ENCODE measurements at places on chromosomes 3 and 15. TPM values are rescaled to one million over a fixed set of nuclear protein-coding genes. Genes with fewer than 3 reads are reported as not detected.

Gene LIPC
- total RNA-seq, result 0.61 TPM

Gene CYP19A1
- not detected for total RNA-seq

Gene PLA2G4E
- total RNA-seq, result not detected

Gene TMOD2
- 5.6 TPM for total RNA-seq

Gene SCAANT1
- 1.4 TPM for total RNA-seq

Gene CRTAP
- total RNA-seq, result 40.3 TPM

Gene ABHD6
- total RNA-seq, result 0.71 TPM

Gene BRK1
- 33.1 TPM for total RNA-seq

Gene LMAN1L
- total RNA-seq, result 0.56 TPM

Gene SERINC4
- 0.36 TPM for total RNA-seq

Gene MASP1
- not detected for total RNA-seq

Gene RASGRF1
- not detected for total RNA-seq

DNA sequence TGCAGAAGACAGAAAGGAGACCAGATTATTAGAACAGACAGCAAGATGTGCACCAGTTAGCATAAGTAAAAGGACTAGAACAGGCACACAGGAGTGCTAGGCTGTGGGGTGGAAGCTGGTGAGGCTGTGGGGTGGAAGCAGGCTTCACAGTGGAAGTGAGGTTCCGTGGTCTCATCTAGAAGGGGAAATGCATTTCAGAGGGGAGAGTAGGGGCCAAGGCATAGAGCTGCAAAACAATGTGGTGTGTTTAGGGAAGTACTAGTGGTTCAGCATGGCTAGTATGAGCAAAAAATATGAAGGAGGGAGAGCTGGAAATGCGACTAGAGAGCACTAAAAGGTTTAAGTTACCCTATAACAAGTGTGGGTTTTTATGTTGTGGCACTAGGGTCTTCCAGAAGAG, 6.5 kb downstream of the POPDC2 start:
- no peak for DNase-seq

DNA sequence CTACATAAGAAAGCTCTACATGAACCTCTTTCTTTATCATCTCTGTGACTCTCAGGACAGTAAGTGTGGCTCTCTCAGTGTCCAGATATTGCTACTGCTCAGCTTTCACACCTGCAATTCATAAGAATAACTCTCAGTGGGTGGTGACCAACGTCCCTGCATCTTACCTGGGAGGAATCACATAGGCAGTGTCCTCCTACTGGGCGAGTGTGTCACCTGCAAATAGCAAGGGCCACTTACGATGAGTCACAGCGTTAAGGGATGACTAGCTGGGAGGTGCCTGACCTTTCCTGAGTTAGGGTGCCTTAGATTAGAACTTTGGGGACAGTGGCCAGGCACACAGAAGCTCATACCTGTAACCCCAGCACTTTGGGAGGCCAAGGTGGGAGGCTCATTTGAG, 90.8 kb upstream of the C3orf80 start:
- no peak for DNase-seq

- DNase-seq, result no peak
These were observed 43.0 kb upstream of the TLE3 start for GRCh38 chr15:70140543-70141375.

GRCh38 chr3:169147238-169148008, 516.1 kb downstream of the MECOM start:
- DNase-seq, result peak; percentile 8

DNA sequence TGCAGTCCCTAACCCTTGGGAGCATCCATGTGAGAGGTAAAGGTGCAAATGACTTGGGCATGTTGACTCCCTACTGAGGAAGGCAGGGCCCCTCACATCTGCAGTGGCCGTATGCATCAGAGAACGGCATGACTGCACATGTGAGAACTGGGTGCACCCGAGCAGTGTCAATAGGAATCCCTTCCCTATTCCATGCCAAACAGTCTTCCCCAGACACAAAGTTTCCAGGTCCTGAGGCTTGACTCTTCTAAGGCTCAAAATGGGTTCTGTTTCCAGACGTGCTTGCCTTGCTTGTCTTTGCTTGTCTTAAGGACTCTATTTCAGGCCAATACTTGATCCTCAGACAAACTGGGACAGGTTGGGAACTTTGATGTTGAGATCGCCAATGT, 20.5 kb upstream of the ANPEP start:
- no peak for DNase-seq

DNA sequence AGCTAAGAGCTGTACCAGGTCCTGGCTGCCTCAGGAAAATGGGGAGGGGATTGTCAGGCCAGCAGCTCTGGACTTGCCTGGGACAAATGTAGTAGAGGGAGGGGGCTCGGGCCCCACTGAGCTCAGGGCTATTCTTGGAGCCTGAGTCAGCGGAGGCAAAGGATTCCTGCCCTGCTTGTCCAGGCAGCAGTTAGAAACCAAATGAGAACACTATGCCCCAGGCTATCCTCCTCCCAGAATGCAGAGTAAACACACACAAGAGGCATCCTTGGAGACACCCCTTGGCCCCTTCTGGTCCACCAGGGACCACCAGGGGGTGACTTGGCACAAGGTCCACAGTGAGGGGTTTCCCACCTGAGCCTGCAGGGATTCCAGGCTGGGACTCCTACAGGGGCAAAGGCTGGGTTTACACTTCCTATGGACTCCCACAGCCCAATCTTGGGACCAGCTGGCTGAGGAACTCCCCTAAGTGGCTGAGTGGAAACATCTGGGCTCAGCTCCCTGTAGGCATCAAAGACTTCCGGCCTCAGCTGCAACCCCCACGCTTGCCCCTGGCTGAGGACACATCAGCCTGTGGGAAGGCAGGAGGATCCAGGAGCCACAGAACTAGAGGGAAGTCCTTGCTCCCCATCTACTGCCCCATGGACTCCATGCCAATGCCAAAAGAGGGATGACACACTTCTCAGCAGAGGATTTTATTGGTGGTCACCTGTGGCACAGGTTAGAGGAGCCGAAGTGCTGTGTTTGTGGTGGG, 3.4 kb upstream of the COL7A1 start:
- DNase-seq, result no peak

DNA sequence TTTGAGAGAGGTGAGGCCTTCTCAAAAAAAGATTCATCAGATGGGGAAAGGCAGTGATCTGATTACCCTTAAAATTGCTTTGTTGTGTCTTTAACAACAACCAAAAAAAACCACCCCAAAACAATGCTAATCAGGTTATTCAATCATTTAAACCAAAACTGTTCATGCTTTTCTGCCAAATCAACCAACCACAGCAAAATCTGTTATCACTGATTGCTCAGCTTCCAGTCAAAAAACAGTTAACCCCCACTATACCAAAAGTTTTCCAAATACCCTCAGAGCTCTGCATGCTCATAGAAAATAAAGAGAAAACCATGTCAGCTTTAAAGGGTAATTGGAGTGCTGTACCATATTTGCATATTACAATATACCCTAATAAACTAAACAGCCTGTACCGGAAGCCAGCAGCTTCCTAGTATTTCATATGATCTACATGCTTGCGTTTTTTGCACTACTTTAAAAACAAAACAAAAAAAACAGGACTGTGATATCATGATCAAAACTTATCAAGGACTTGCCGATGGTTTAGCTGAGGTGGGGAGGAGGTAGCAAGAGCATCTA, 22.8 kb downstream of the SATB1 start:
- no peak for DNase-seq

- DNase-seq, result no peak
These were observed 65.6 kb downstream of the ZNF609 start for GRCh38 chr15:64525828-64526530.

- DNase-seq, result no peak
These were observed 16.4 kb downstream of the CCR1 start for GRCh38 chr3:46191730-46192129.

DNA sequence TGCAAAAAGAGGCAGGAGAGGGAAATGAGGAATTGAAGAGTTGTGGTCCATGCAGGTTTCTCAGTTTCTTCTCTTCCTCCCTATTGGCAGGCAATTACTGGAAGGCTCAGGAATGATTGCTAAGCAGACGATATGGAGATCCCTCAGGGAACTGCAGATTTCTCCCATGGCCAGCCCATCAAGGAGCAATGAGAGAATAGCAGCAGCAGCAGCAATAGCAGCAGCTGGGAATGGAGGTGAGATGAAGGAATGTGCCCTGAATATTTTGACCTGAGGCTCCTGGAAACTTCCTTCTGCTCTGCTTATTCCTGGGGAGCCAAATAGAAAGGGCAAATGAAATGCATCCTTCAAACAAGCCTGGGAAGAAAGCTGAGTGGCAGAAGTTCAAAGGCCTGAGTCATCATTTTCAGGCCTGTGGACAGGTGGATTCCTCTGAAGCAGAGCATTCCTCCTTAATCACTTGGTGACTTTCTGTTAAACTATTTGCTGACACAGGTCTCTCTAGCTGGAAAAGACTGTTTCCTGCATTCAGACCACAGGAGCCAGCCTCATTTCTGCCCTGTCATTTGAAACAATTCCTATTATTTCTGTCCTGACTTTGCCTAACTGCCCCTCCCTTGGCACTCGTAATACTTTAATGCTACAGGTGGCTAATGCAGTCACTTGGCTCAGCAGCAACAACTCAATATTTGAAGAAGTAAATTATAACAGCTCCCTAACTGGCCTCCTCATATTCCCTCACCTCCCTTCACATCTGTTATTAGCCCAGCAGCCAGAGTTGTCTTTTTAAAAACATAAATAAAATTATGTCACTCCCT, 146.9 kb upstream of the GADL1 start:
- no peak for DNase-seq

DNA sequence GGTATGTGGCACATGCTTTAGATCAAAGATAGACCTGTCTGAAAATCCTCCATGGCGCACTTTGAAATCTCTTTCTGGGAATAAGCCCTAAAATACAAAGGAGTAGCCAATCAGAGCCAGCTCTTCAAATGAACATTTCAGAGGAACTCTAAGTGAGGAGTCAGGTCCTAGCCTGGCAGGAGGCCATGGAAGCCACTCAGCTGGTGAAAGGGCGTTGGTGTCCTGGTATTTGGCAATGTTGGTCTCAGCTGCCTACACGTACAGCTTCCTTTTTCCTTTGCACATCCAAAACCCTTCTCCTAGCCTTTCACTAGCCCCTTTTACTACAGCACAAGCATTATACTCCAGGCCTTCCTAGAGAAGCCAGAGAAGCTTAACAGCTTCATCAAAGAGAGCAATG, 5.5 kb downstream of the WDR73 start:
- DNase-seq, result no peak

DNA sequence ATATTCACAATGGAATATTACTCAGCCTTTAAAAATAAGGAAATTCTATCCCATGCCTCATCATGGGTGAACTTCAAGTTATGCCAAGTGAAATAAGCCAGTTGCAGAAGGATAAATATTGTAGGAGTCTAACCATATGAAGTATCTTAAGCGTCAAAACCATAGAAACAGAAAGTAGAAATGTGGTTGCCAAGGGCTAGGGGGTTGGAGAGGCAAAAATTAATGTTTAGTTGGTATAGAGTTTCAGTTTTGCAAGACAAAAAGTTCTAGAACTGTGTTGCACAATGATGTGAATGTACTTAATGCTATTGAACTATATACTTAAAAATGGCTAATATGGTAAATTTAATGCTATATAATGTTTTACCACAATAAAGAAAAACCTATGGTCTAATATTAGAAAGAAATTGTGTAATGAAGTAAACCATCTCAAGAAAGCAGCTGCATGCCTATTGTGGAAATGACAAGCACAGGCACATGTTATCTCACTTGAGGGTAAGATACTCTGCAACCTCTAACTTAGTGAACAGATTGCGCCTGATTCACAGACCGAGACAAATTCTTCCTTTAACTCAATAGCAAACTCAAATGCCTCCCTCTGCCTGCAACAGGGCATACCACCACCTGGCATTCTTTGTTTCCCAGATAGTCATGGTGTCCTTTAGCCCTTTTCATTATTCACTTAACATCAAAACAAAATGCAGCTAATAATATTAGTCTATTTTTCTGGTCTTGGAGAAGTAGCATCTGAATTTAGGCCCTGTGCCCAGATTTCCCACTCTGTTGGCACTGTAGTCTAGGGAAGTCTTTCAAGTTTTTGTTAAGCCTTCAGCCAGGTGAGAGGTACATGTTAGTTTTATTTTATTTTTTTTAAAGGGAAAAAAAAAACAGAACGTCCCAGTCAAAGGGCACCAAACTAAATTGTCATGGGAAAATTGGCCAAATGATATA, 80.2 kb upstream of the ACP3 start:
- DNase-seq, result no peak

DNA sequence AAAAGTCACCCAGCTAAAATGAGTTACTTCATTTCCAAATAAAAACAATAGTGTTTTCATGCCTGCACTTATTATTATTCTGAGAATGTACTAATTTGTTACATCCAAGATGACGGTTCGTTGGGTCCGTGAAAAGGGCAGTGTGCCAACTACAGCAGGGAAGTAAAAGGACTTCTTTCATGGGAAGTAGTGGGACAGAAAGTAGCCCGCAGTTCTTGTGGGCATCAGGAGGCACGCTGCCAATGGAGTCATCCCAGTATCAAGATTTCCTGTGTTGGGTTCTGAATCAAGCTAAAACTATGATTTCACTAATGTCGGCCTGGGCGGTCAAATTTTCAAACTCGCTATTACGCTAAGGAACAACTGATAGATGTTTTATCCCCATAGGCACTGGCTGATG, 254.5 kb upstream of the SOX2 start:
- DNase-seq, result no peak

DNA sequence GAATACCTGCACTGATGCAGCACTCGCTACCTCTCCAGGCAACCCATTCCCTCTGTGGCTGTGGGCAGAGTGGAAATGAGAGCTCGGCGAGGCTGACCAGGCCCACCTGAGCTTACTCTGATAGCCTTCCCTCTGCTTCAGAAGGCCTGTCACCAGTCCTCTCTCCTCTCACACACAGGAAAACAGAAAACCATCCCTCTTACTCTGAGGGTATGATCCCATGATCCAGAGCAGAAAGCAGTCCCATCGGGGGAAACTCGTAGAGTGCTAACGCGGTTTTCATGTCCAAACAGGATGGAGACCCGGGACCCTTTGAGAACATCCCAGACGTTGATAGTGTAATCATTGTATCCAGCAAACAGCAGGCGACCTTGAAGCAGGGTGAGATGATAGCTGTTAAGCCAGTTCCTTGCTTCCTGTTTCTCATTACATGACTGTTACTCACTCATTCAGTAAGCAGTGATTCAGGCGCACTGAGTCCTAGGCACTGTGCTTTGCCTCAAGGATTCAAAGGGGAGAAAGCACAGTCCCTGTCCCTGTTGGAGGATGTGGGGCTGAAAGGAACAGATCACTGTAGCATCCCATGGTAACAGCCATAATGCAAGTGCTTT, 11.8 kb upstream of the BCL2L10 start:
- no peak for DNase-seq

DNA sequence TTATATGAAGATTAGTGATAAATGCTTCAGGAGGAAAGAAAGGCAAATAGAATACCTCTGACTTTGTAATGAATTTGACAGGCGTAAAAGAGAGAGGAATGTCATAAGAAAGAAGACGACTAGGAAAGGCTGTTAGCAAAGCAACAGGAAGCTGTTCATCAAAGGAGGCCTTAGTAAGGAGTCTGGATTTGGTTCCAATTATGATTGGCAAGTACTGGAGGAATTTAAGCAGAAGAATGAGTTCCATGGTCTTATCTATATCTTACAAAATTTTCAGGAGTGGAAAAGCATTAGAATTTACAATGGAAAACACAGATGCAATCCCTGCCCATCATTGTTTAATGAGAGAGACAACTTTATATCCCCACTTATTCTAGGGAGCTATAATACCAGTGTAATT, 13.8 kb downstream of the PLSCR1 start:
- DNase-seq, result no peak

GRCh38 chr3:105686278-105686897, 182.4 kb downstream of the CBLB start:
- no peak for DNase-seq

GRCh38 chr3:178545337-178545736, 9.1 kb downstream of the KCNMB2 start:
- DNase-seq, result no peak

GRCh38 chr3:138303474-138303873, 26.2 kb downstream of the NME9 start:
- DNase-seq, result no peak
